ENCODE measurements at places on chromosomes 4 and X.

- DNase-seq: no peak
These were observed 270.6 kb downstream of the RCHY1 start for GRCh38 chr4:75243570-75243969.

DNA sequence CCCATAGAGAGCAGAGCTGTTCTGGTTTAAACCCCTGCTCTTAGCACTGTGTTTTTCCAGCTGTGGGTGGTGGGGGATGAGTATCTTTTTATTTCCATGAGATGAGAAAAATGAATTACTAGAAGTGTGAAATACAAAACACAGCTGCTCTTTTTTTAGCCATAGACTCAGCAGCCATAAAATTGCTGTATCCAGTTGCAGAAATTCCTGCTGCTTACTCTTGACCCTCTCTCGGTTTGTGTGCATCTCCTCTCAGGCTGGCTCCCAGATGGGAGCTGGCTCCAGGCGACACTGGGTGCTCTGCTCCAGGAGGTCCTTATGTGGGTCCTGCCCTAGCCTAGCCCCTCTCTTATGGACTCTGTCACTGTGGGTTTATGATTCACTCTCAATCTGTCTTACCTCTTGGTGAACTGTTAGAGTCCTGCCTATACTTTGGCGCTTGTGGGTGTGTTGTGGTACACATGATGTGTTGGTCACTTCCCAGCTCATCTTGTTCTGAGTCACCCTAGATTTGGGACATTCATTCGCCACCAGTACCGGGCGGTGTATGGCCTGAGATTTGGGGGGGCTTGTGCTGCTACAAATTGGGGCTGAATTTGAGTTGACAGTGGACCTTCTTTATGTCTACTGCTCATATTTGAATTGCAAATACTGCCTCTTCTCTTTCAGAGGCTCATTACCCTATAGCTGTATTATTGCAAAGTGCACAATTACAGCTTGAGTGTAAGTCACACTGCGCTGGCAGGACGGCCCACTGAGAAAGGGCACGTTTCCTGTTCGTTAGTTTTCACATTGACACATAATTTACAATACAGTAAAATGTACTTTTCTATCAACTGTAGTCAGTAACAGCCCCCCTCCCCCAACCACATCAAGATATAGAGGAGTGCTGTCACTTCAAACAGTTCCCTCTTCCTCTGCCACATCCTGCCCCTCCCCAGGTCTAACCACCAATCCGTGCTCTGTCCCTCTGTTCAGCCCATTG is 46.9 kb upstream of the MSANTD1 start:
- peak; percentile 37 for DNase-seq

- no peak for DNase-seq
These were observed 293.2 kb upstream of the PRPS2 start for GRCh38 chrX:12497832-12498591.

GRCh38 chr4:110415041-110415440 is 60.9 kb upstream of the ENPEP start:
- no peak for DNase-seq

GRCh38 chr4:16745009-16745635 is 153.3 kb downstream of the LDB2 start:
- DNase-seq: no peak

DNA sequence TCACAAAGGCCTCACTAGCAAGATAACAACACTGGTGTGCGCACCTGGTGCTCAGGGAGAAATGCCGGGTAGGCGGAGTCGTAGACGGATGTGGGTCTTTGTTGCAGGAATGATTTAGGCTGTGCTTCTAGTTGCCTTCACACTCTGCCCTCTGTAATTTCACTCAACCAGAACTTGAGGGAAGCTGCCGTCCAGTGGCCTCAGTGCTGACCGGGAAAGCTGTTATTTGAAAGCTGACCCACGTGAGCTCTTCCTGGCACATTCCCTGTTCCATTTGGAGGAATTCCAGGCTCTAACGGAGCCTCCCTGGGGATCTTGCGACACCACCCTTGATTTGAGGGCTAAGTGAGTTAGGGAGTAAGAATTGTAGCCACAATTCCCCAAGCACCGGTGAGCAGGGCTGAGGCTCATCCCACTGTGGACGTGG is 15.9 kb downstream of the SH3TC1 start:
- DNase-seq: no peak

GRCh38 chrX:45849261-45849862 is 648.7 kb upstream of the DIPK2B start:
- no peak for DNase-seq

- no peak for DNase-seq
These were observed 648.4 kb upstream of the HTR2C start for GRCh38 chrX:113935518-113935917.

DNA sequence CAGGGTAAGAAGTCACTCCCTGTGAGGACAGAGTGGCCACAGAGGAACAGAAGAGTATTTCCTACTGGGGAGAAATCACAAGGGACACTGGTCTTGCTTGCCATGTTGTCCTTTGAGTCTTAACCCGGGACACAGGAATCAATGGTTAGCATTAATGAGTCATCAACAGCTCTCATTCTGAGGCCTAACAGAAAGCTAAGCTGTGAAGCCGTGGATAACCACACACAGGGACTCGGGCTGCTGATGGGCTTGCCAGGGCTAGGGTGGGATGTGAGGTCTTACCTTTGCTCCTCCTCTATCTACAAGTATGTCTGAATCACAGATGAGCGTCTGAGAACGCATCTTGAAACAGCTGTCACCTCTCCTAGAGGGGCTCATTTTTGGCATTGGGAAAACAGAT is 22.2 kb downstream of the HELT start:
- no peak for DNase-seq

GRCh38 chr4:168451744-168452390 is 28.4 kb downstream of the DDX60L start:
- DNase-seq: no peak

GRCh38 chr4:57303012-57303751 is 193.0 kb upstream of the IGFBP7 start:
- DNase-seq: no peak

GRCh38 chr4:174437324-174437723 is 85.0 kb downstream of the HPGD start:
- DNase-seq: no peak

DNA sequence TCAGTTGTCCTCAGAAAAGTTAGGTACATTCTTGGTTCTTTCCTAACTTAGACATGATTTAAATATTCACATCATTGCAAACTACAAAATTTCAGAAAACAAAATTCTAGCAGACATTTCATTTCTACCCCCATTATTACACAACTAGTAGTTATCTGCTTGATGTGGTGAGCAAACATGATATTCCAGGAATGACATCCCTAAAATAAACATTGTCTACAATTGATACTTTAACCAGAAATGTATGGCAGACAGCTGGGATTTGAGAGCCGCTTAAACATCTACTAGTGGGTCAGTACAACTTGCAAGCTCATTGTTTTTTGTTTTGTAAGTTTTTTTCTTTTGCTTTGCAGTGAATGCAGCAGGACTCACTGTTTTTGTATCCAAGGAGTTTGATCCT is 32.1 kb upstream of the AMBN start:
- DNase-seq: no peak

- peak; percentile 36 for DNase-seq
These were observed 250 bp downstream of the USP9X start for GRCh38 chrX:41085512-41085877.

DNA sequence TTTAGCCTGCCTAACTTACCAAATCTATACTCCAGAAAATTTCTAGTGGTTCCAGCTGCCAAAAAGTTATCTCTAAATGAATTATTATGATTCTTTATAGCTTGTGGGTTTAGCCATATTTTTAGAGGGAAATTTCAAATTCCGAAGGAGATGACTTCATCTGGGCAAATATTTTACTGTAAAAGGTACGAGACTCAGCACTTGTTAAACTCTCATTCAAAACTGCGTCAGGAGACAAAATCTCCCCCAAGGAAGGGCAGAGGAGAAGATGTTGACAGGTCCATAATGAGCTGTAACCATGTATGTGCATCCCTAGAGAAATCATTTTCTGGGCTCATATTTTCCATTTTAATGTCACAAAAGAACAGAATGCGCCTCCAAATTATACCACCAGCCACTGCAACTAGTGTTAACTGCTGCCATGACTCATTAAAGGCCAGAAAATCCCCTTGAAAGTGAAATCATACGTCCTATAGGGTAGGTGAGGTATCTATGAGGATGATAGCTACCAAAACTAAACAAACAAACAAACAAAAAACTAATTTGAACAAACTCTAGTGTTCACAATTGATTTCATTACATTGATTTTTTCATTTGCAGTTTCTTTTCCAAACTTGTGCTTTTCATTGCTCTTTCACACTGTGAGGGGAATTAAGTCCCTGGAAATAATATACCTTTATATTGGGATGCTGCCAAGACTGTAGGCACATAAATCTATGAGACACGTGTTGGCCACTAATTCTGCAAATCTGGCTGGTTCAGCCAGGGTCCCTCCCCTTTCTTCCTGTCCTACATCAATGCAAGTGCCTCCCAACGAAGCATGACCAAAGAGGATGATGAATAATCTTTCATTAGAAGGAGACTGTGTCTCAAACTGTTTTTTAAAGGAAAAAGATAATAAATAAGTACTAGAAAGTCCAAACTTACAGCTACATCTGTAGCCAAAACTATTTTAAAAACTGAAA is 85.8 kb downstream of the ARHGAP6 start:
- DNase-seq: no peak

- no peak for DNase-seq
These were observed 32.5 kb downstream of the HMGB2 start for GRCh38 chr4:173301518-173302201.

DNA sequence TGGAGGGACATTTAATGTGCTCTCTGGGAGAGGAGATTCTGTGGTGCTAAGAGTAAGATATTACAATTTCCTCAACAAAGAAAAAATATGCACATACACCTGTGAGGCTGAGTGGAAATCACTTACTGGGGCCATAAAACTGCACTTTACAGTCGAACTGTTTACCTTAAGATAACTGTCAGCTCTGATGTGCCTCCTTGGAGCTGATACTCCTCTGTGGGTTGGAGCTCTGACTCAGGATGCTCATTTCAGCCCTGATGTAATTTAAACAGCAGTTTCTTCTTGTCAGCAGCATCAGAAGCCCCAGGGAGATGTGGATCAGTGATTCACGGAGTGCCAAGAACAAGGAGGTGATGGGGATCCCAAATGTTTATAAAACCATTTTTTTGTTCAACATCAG is 241.9 kb upstream of the SFRP2 start:
- DNase-seq: no peak

GRCh38 chr4:113537628-113538027 is 223.9 kb downstream of the CAMK2D start:
- DNase-seq: no peak
